Activated CD4-positive, alpha-beta T cell treated with anti-CD3 and anti-CD28 coated beads, Interleukin-2, amount 50 U/mL, for 1 hour (primary cell): ENCODE measurements at places on chromosomes 5 and 9.

- no peak for DNase-seq
These were observed 3.9 kb upstream of the RALGDS start for GRCh38 chr9:133124907-133125275.

DNA sequence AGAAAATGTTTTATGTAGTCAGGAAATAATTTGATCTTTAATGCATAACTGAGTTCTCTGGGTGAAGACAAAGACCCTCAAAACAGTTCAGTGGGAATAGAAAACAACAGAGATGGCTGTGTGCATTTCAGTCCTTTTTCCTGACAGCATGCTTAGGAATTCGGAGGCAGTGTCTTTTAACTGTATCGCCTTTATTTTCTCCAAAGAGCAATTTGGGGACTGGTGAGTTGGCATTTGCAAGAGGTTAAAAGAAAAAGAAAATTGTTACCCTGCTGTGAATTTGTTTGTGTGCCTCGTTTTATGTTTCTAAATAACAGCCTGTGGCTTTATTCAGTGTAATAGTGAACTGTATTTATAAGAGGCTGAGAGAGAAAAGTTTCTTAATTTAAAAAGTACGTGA is 227.8 kb upstream of the DMAC1 start:
- DNase-seq, result no peak

GRCh38 chr9:3576328-3576727 is 50.5 kb upstream of the RFX3 start:
- no peak for DNase-seq

- DNase-seq, result no peak
These were observed 30.2 kb downstream of the MLANA start for GRCh38 chr9:5920860-5921328.

DNA sequence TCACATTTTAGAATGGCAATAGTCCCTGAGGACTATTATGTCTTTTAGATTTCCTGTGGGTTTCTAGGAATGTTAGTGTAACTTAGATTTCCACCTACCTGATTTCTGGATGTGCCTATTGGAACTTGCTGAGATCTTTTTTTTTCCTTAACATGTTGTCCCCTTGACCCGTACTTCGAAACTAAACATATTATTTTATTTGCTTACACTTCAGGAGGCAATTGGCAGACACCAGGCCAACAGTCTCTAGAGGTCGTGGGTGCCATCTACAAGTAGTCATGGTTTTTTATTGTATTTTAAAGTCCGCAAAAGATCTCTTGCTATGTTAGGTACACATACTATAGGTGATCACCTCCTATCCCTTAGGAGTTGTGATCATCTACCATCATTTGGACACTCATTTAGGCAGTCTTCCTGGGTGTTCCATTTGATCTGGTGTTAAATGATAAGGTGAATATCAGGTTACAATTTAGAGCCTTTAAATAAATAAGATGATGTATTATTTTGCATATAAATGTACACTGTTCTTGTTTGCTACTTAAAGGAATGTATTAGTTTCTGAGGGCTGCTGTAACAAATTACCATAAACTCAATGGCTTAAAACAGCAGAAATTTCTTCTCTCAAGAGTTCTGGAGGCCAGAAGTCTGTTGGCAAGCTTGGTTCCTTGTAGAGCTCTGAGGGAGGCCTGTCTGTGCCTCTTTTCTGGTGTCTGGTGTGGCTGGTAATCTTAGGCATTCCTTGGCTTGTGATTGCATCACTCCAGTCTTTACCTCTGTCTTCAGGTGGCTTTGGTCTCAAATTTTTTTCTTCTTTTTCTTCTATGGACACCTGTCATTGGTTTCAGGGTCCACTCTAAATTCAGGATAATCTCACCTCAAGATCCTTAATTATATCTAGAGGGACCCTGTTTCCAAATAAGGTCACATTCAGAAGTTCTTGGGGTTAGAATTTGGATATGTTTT is 64.8 kb downstream of the ZCCHC7 start:
- DNase-seq, result no peak

DNA sequence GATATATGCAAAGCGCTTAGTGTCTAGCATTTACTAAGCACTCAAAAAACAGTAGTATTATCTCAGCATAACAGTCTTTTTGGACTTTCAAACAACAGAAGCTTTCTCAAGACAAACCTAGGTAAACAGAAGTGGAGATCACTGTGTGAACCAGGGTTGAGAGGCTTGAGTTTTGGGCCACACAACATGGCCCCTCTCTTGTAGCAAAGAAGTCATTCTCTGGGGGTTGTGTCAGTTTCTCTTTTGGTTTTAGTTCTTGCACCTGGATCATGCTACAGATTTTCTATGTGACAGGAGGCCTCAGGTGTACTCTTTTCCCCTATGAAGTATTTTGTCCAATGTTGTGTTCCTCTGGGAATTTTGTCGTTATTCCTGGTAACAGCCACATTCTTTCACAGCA is 30.0 kb downstream of the INSYN2B start:
- no peak for DNase-seq

- DNase-seq, result no peak
These were observed 21.0 kb downstream of the NIPBL start for GRCh38 chr5:36897616-36898015.

DNA sequence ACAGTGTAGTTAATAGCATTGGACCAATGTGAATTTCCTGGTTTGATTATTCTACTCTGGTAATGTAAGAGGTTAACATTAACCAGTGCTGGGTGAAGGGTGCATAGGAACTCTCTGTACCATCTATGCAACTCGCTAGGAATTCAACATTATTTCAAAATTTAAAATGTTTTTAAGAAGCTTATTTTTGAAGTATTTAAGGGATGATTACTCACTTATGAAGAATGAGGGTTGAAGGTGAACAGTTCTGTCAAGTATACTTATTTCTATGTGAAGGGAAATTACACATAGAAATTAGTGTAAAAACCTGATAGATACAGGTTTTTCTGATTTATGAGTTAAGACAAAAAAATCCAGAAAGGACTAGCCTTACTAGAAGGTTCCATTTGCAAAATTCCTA is 165.8 kb downstream of the INSYN2B start:
- DNase-seq, result no peak

GRCh38 chr9:34809504-34810186 is 99.7 kb upstream of the CCL21 start:
- DNase-seq, result no peak

DNA sequence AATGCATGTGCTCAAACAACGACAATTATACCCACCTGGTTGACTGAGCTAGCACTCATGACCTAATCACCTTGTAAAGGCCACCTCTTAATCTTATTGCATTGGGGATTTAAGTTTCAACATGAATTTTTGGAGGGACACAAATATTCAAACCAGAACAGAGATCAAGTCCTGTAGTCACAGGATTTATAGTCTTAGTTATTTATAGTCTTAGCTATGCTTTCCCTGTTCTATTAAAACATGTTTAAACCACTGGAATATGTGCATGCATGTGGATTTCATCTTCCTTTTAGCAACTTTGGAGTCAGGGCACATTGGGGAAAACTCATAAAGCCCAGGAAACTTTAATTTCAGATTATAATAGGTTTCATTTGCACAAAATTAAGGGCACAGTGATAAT is 26.7 kb downstream of the ANKDD1B start:
- no peak for DNase-seq

DNA sequence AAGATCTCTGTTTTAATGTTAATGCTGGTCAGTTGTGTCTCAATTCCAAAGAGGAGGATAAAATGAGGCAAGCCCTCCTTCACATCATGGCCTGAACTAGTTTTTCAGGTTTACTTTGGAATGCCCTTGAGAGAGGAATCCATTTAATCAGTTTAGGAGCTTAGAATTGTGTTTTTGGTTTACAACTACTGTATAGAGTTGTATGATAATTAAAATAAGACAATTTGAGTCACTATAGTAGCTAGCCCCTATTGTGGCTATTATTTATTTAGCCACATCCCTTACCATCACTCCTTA is 107.8 kb upstream of the PRLR start:
- DNase-seq, result no peak

- no peak for DNase-seq
These were observed 104.6 kb downstream of the INSYN2B start for GRCh38 chr5:169875731-169876130.

- DNase-seq, result no peak
These were observed 20.5 kb upstream of the FER start for GRCh38 chr5:108727236-108727650.
